Activated effector memory CD4-positive, alpha-beta T cell treated with Interleukin-2 at 50 U/mL for 16 hours (primary cell): ENCODE measurements at places on chromosomes 5 and 9.

GRCh38 chr9:71121275-71122021 is at the start of gene TRPM3:
TSS of gene TRPM3 (minus strand) at chr9:71121621. CDS start at chr9:71121354, 267 bp downstream.
- no peak for DNase-seq

DNA sequence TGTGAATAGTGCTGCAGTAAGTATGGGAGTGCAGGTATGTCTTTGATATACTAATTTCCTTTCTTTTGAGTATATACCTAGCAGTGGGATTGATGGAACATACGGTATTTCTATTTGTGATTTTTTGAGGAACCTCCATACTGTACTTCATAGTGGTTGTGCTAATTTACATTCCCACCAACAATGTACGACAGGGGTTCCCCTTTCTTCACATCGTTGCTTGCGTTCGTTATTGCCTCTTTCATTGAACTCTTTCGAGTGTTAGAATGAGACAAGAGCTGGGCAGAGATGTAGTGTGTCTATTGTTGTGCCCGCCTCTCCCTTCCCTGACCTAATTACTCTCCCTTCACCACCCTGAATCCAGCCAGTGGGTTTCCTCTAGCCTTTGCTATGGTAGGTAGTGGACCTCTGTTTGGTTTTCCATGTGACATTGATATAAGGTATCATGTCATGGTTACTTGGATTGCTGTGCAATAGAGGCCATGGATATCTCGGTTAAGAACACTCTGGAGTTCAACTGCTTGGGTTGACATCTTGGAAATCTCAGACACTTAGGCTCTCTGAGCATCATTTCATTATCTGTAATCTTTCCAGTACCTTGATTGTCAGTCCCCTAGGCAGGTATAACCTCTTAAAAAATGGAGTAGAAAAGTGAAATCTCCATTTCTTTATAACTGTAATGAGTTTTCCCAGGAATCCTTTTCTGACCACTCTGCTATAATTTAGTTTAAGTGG is 19.5 kb downstream of the AOPEP start:
- no peak for DNase-seq

DNA sequence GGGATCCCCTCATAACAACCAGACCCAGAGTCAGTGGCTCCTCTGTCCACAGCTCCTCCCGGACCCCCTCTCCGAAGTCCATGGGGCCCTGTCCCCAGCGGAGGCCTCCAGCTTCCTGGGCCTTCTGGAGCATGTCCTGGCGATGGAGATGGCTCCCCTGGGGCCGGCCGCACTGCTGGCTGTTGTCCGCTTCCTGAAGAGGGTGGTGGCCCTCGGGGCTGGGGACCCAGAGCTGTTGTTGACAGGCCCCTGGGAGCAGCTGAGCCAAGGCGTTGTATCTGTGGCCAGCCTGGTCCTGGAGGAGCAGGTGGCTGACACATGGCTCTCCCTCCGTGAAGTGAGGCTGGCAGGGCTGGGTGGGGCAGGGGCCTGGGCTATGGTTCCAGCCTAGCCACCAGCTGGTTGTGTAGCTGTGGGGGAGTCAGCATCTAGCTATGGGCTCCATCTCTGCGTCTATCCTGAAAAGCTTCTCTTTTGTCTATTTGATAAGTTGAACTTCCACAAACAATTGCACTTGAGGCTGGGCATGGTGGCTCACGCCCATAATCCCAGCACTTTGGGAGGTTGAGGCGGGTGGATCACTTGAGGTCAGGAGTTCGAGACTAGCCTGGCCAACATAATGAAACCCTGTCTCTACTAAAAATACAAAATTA is 4.7 kb downstream of the ADGRD2 start:
- no peak for DNase-seq

GRCh38 chr5:10406651-10407050 is 35.0 kb upstream of the ROPN1L start:
- DNase-seq: no peak

- no peak for DNase-seq
Measured at GRCh38 chr9:116539549-116539948, 147.6 kb upstream of the TRIM32 start.

DNA sequence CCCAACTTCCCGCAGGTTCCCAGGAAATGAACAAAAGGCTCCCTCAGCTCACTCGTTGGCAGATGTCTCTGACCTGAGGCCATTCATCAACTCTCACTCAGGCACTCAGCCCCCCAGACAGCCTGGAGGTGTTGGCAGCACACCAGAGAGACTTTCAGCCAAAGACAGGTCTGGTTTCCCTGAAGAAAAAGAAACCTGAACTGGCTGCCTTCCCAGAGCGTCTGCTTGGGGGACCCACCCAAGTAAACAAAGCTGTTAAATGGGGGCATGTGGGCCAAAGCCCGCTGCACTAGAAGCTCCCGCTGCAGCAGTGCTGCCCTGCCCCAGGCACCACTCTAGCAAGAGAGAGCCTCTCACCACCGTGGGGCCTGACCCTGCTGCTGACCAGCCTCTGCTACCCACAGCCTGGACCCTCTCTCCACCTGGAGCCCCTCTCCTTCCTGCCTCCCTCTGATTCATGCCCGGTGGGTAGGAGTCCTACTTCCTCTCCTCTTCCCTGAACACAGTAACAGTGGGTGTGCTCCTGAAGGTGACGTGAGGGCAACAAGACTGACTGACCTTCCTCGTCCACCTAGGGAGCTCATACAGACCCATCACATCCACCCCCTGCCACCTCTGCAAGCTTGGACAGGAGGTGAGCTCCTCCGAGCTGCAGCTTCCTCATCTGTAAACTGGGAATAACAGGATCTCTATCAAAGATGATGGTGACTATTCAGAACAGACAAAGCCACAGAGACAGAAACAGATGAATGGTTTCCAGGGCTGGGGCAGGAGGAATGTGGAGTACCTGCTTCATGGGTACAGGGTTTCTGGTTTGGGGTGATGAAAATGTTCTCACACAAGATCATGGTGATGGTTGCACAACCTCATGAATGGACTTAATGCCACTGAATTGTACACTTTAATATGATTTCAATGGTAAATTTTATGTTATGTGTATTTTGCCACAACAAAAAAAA is 31.0 kb upstream of the GABRP start:
- no peak for DNase-seq

DNA sequence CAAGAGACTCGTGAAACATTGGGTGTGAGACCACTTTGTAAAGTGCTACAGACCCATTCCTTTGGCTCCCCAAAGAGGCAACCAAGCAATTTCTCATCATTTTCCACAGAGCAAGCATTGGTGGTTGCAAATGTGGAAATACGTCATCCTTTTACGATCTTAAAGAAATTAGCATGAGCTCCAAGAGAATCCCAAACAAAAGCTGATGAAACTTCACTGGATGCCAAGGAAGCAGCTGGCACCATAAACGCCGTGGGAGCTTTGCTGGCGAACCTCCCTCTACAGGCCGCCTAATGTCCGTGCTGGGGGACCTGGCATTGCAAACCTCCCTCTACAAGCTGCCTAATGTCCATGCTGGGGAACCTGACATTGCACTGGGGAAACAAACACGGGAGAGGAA is 432.4 kb downstream of the ACTL7B start:
- no peak for DNase-seq

DNA sequence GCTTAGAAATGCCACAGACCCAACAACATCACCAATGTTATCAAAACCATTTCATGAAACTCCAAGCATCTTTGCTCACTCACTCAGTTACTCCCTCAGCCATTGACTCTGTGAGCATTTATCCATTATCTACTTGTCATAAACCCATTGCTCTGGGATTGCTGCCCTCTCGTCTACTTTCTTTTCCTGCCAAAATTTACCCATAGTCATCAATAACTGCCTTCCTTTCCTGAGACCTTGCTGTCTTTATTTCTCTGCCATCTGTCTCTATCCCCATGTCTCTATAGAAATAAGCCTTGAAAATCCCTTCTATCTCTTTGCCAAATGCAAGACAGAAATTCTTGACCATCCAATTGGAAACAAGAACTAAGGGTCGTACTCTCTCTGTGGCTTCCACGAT is 26.4 kb upstream of the PUM3 start:
- no peak for DNase-seq
